ENCODE measurements at places on chromosomes 16 and 17. TPM values are rescaled to one million over a fixed set of nuclear protein-coding genes. Genes with fewer than 3 reads are reported as not detected.

DNA sequence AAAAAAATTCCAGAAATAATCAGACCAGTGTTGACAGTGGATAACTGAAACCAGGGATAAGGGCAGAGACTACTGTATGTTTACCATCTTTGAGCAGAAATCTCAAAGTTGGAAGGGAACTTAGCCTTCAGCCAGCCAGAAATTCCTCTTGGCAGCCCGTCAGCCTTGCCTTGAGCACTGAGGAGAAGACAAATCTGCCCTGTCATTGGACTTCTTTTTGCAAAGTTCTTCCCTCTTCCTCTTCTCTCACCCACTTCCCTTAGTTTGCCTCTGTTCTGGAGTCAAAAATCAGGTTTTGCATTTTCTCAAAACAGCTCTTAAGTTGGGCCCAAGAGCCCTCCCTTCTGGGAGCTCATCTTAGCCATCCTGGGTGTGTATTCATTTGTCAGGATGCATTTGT is 6.2 kb downstream of the TUFM start:
- no peak for DNase-seq
- no peaks in the 10 kb centered on the region for H3K27me3 ChIP-seq
- H3K4me3 ChIP-seq, result no peak overlapping the region
- peaks cover 4% of the 10 kb centered on the region for H3K4me1 ChIP-seq

GRCh38 chr17:52383493-52384100 is 225.1 kb upstream of the CA10 start:
- H3K27ac ChIP-seq, result no peak overlapping the region
- no peak overlapping the region for H3K4me3 ChIP-seq
- H3K36me3 ChIP-seq, result no peaks in the 10 kb centered on the region
- no peak for DNase-seq
- H3K27me3 ChIP-seq, result no peaks in the 10 kb centered on the region

GRCh38 chr17:76686538-76687297 is 24.0 kb downstream of the MXRA7 start:
- no peak for DNase-seq
- H3K4me3 ChIP-seq, result no peak overlapping the region
- no peaks in the 10 kb centered on the region for H3K27me3 ChIP-seq

DNA sequence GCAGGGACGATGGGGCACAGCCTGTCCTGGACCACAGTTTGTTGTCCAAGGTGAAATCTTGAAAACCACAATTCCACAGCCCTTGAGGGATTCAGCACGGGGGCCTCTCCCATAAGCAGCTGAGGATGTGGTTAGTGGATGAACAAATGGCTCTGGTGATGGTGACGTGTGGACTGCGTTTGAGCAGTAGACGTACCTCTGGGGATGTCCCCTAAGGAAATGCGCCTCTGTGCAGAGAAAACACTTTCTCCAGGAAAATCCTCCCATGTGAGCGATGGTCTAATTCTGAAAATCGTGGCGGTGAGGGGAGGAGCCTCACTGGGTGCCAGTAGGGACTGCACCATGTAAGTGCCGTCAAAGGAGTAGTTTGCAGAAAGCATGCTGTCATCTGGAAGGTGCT is 2.7 kb upstream of the SEPTIN12 start:
- H3K27ac ChIP-seq, result no peak overlapping the region
- H3K27me3 ChIP-seq, result no peaks in the 10 kb centered on the region
- DNase-seq, result no peak

DNA sequence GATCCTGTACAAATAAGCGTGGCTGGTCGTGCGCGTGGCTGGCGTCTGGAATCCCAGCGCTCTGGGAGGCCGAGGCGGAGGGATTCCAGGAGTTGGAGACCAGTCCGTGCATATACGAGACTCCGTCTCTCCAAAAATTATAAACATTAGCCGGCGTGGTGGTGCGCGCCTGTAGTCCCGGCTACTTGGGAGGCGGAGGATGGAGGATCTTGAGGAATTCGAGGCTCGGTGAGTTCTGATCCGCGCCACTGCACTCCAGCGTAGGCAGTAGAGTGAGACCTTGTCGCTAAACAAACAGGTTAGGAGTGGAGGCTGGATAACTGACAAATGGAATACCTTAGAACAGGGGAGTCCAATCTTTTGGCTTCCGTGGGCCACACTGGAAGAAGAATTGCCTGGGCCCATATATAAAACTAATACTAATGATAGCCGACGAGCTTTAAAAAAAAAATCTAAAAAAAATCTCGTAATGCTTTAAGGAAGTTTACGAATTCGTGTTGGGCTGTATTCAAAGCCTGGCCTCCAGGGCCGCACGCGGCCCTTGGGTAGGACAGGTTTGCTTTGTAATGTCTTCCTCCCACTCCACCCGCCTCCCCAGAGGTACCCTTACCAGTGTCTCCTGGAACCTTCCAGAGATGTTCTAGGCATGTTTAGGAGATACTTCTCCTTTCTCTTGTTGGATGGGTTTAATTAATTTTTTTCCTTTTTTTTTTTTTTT is 909 bp upstream of the RSL1D1 start:
- H3K27me3 ChIP-seq, result no peaks in the 10 kb centered on the region
- no peak for DNase-seq
- H3K36me3 ChIP-seq, result peaks cover 19% of the 10 kb centered on the region
- H3K4me3 ChIP-seq, result peak overlapping the region; percentile 76
- peak overlapping the region; percentile 94 for H3K27ac ChIP-seq

GRCh38 chr16:55091213-55091870 is 160.7 kb downstream of the IRX5 start:
- no peaks in the 10 kb centered on the region for H3K27me3 ChIP-seq
- no peaks in the 10 kb centered on the region for H3K4me1 ChIP-seq
- no peaks in the 10 kb centered on the region for H3K36me3 ChIP-seq

DNA sequence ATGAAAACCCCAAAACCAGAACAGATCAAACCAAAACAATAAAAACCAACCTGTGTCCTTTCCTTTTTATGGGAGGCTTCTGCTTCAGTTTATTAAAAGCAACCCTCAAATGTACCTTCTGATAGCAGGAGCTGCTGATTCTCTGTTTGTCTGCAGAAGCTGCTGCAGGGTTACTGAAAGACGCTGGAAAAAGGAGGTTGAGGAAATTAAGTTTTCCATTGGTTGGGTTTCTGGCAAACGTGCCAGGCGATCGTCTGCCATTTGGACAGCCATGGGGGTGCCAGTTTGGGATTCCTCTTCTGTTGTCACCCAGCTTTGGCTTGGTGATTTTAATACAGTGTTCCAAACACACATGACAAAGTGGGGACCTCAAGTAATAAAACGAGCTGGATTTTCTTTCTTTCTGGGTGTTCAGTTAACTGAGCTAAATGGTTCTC is 185.4 kb upstream of the ZFHX3 start:
- H3K4me1 ChIP-seq, result no peaks in the 10 kb centered on the region
- H3K27me3 ChIP-seq, result no peaks in the 10 kb centered on the region
- no peak overlapping the region for H3K4me3 ChIP-seq
- H3K27ac ChIP-seq, result no peak overlapping the region
- DNase-seq, result no peak

The ELOB gene
- 268 TPM for polyA plus RNA-seq

The MT1H gene
- not detected for polyA plus RNA-seq

The LDHD gene
- polyA plus RNA-seq, result not detected

The MEOX1 gene
- polyA plus RNA-seq, result 8.4 TPM

Measured in CD4-positive, alpha-beta memory T cell (primary cell).